ENCODE measurements at places on chromosomes 13 and 19.
A peak's percentile ranks its signal among the peaks of the same experiment; 100 is the strongest.

DNA sequence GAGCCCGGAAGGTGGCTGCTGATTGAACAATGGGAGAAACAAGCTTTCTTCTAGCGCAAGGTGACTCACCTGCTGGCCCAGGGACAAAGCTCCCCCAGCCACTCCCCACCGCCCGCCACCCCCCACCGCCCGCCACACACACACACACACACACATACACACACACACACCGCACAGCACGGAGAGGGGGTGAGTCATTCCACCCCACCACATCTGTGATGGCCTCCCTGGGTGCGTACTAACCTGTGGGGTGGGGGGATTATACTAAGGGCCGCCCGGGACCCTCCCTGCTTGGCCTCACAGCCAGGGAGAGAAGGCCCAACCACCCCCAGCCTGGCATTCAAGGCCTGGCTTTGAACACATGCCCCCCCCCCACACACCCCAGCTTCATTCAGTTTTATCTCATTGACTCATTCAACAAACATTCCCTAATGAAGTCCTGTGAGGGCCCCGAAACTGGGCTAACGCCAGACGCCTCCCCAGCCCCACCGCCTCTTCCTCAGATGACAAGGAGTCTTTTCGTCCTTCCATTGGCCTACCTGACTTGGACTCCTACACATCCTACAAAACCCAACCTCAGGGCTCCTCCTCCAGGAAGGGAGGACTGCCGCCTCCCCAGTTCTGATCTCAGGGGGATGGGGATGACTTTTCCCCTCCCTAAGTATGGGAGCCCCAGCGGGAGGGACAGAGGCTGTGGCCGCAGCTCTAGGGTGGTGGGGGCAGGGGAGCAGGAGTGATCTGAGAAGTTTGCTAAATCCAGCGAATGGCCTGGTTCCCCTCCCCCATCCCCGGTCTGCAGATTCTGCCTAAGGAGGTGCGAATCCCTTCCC is 5.8 kb upstream of the ONECUT3 start:
- H3K27ac ChIP-seq: no peak overlapping the region
- no peaks in the 10 kb centered on the region for H3K36me3 ChIP-seq
- H3K4me1 ChIP-seq: no peaks in the 10 kb centered on the region
- H3K4me3 ChIP-seq: no peak overlapping the region
- no peak for DNase-seq

- H3K4me3 ChIP-seq: no peak overlapping the region
- peaks cover 2% of the 10 kb centered on the region for H3K4me1 ChIP-seq
- no peak overlapping the region for H3K27ac ChIP-seq
- peaks cover 14% of the 10 kb centered on the region for H3K27me3 ChIP-seq
- DNase-seq: no peak
Observed at GRCh38 chr19:45311621-45312020, 11.1 kb downstream of the CKM start.

- peaks cover 17% of the 10 kb centered on the region for H3K4me1 ChIP-seq
- H3K27ac ChIP-seq: peak within 1 kb of the TSS; percentile 79
- H3K36me3 ChIP-seq: peaks cover 13% of the 10 kb centered on the region
- peak within 1 kb of the TSS; percentile 85 for H3K4me3 ChIP-seq
Observed at GRCh38 chr19:41993612-41994483, at the start of gene ATP1A3. ATP1A3 (minus strand) TSS chr19:41994230; CDS start chr19:41994076, 154 bp downstream.

DNA sequence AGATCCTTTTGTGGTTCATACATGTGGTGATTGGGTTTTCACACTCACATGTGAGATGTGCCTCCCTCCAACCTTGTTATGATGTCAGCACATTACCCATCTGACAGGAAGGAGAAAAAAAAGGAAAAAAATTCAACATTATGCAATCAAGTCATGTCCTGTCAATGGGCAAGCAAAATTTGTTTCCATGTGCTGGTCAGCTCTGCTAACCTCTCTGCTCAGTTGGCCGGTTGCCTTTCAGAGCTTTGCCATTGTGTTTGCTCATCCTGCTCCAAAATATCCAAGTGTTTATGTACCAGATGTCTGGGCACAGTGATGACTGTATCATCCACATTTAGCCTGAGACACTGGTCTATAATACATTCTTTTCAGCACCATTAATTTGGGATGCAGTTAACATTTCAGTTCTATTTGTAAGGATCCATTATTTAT is 27.0 kb upstream of the METTL21C start:
- no peak overlapping the region for H3K27ac ChIP-seq
- no peak for DNase-seq
- no peaks in the 10 kb centered on the region for H3K36me3 ChIP-seq
- peaks cover 3% of the 10 kb centered on the region for H3K27me3 ChIP-seq
- no peak overlapping the region for H3K4me3 ChIP-seq

- H3K4me1 ChIP-seq: peaks cover 12% of the 10 kb centered on the region
- H3K4me3 ChIP-seq: peak overlapping the region; percentile 85
- peaks cover 8% of the 10 kb centered on the region for H3K27me3 ChIP-seq
Observed at GRCh38 chr19:47239152-47239551, 8.2 kb upstream of the BBC3 start.

- H3K27ac ChIP-seq: no peak overlapping the region
- no peak overlapping the region for H3K4me3 ChIP-seq
- DNase-seq: no peak
- peaks cover 6% of the 10 kb centered on the region for H3K4me1 ChIP-seq
Observed at GRCh38 chr13:21594715-21595545, 9.0 kb downstream of the MICU2 start.

DNA sequence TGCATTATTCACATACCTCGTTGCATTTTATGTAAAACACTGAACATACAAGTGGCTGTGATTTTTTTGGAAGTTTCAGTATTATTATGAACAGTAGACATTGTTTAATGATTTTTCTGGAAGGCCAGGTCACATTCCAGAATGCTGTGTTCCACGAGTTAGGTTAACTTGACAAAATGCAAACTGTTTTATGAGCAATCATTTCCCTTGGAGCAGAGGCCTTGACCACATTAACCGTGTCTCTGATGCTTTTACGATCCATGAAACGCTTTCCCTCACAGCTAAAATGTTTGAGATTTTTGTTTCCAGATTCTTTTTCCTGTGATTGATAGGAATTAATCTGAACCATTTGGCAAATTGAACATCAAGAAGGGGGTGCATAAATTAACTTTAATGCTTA is 57.8 kb downstream of the MBNL2 start:
- no peak overlapping the region for H3K4me3 ChIP-seq
- peaks cover 55% of the 10 kb centered on the region for H3K4me1 ChIP-seq
- H3K27ac ChIP-seq: no peak overlapping the region

DNA sequence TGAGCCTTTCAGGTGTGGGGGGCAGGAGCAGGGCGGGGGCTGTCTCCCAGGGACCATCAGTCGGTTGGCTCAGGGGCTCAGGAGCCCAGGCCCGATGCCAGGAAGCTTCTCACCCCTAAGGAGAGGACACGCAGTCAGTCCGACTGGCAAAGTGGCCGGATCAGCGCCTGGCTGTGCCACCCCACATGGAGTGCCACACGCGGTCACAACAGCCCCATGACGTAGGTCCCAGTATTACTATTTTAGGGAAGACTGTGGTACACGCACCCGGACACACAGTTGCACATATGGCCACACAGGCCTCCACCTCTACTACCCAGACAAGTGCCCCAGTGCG is 29.3 kb upstream of the GRTP1 start:
- peaks cover 3% of the 10 kb centered on the region for H3K27me3 ChIP-seq
- H3K4me3 ChIP-seq: peak overlapping the region; percentile 94
- DNase-seq: no peak
- peak overlapping the region; percentile 70 for H3K27ac ChIP-seq
- H3K4me1 ChIP-seq: peaks cover 3% of the 10 kb centered on the region

GRCh38 chr13:81001828-81002385 is 661.0 kb upstream of the SPRY2 start:
- H3K36me3 ChIP-seq: no peaks in the 10 kb centered on the region
- no peaks in the 10 kb centered on the region for H3K27me3 ChIP-seq
- no peak overlapping the region for H3K4me3 ChIP-seq

DNA sequence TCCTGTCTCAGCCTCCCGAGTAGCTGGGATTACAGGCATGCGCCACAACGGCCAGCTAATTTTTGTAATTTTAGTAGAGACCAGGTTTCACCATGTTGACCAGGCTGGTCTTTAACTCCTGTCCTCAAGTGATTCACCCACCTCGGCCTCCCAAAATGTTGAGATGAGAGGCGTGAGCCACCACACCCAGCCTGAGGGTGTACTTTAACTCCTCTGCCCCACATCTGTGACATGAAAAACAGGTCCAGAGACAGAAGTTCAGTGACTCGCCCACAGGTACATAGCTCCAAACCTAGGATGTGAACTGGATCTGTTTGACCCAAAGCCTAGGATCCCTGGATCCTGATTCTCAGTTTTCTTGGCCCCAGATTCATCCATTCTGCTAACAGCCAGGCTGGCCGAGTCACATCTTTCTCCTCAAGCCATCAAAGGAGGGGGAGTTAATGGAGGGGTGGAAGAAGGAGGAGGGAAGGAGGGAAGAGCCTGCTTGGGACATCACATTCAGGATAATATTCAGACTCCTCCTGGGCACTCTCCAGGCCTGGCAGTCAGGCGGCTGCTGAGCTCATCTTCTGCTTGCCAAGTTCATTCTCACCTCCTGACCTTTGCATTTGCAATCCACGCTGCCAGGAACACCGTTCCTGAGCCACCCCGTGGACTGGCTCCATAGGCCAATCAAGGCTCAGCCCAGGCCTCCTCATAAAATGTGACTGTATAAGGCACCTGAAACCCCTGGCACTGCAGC is 3.1 kb downstream of the SPC24 start:
- peaks cover 6% of the 10 kb centered on the region for H3K36me3 ChIP-seq
- H3K27me3 ChIP-seq: peaks cover 7% of the 10 kb centered on the region
- no peak overlapping the region for H3K27ac ChIP-seq
- H3K4me3 ChIP-seq: no peak overlapping the region

DNA sequence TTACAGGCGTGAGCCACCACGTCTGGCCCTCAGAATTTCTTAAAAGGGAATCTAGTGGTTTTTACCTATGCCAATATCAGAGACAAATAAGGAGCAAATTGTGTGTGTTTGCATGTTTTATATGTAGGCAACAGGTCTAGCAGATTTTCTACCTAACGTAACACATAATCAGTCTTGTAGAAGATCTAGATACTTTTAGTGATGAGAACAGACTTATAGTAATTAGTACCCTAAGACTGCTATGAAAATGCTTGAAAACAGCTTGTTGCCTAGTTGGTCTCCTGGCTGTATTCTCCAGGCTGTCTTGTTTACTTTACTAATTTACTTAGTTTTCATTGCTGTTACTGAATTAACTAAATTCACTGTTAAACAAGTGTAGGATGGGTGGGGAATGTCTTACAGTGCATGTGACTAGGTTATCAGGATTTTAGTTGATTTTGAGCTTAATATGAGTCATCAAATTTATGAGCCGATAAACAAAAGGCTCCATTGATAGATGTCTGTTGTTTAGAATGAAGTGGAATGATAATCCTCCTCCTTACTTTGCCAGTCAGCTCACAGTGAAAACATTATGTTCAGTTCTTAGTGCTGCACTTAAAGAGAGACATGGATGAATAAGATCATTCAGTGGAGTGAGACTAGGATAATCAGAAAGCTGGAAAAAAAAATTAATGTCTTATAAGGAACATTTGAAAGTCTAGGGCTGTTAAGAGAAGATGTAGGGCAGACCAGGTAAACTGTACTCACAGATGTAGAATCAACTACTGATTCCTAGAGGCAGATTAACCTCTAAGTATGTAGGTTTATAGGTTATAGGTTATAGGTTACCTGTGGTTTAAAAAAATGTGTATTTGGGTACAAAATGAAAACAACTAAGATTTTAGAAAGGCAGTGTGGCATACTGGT is 22.4 kb downstream of the GTF2F2 start:
- H3K4me3 ChIP-seq: no peak overlapping the region
- peaks cover 7% of the 10 kb centered on the region for H3K36me3 ChIP-seq
- H3K27me3 ChIP-seq: no peaks in the 10 kb centered on the region
- DNase-seq: no peak
- H3K4me1 ChIP-seq: no peaks in the 10 kb centered on the region

- DNase-seq: no peak
- H3K27me3 ChIP-seq: no peaks in the 10 kb centered on the region
- no peak overlapping the region for H3K4me3 ChIP-seq
- no peaks in the 10 kb centered on the region for H3K4me1 ChIP-seq
- H3K36me3 ChIP-seq: no peaks in the 10 kb centered on the region
- no peak overlapping the region for H3K27ac ChIP-seq
Observed at GRCh38 chr13:37613236-37613635, 14.7 kb upstream of the POSTN start.

GRCh38 chr13:29465741-29466293 is 129.7 kb downstream of the SLC7A1 start:
- H3K36me3 ChIP-seq: no peaks in the 10 kb centered on the region
- peaks cover 2% of the 10 kb centered on the region for H3K27me3 ChIP-seq
- no peak overlapping the region for H3K4me3 ChIP-seq
- no peak overlapping the region for H3K27ac ChIP-seq

GRCh38 chr13:43284162-43284561 is 260.8 kb downstream of the DNAJC15 start:
- H3K27ac ChIP-seq: no peak overlapping the region
- no peaks in the 10 kb centered on the region for H3K27me3 ChIP-seq
- no peak for DNase-seq
- no peaks in the 10 kb centered on the region for H3K36me3 ChIP-seq
- peaks cover 11% of the 10 kb centered on the region for H3K4me1 ChIP-seq
- H3K4me3 ChIP-seq: no peak overlapping the region

- DNase-seq: no peak
- H3K36me3 ChIP-seq: no peaks in the 10 kb centered on the region
- peaks cover 5% of the 10 kb centered on the region for H3K4me1 ChIP-seq
- no peak overlapping the region for H3K4me3 ChIP-seq
Observed at GRCh38 chr13:71659404-71659803, 207.6 kb downstream of the DACH1 start.

DNA sequence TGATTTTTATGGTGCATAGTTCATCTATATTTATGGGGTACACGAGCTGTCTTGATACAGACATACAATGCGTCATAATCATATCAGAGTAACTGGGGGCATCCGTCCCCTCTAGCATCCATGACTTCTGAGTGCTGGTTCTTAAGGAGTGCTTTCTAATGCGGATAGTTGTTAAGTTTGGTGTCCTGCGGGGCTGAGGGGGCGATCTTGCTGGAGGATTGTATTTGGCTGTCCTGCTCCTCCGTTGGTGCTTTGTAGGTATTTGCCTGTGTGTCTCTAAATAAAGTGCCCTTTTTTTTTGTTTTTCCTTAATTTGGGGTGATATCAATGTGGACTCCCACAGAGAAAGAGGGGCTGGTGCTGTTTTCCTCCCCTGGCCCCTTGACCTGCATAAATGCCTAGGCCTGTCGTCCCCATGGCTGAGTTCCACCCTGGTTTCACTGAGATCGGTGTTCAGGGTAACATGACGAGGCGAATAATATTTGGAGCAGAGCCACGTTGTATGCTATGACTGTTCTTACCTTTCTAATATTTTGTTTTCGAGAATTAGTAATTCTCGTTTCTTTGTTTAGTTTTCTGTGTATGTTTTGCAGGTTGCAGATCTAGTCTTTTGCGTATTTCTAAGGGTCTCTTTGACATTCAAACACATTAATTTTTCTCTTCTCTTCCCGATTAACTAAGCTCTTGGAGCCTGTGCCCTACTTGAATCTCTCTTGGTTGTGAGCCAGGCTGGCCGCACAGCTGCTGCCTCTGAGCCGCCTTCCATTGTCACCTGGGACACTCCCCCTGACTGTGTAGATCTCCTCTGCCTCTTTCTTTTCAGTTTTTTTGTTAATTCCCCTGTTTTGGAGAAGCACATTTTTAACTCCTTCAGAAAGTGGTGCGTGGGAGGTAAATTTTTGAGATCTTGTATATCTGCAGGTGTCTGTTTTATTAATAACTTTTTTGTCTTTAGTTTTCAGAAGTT is 100.3 kb downstream of the ARHGEF7 start:
- H3K4me3 ChIP-seq: no peak overlapping the region
- H3K27ac ChIP-seq: peak overlapping the region; percentile 16
- no peak for DNase-seq

Data from endothelial cell (in vitro differentiated cells).